ENCODE measurements at places on chromosomes 5 and 9.

DNA sequence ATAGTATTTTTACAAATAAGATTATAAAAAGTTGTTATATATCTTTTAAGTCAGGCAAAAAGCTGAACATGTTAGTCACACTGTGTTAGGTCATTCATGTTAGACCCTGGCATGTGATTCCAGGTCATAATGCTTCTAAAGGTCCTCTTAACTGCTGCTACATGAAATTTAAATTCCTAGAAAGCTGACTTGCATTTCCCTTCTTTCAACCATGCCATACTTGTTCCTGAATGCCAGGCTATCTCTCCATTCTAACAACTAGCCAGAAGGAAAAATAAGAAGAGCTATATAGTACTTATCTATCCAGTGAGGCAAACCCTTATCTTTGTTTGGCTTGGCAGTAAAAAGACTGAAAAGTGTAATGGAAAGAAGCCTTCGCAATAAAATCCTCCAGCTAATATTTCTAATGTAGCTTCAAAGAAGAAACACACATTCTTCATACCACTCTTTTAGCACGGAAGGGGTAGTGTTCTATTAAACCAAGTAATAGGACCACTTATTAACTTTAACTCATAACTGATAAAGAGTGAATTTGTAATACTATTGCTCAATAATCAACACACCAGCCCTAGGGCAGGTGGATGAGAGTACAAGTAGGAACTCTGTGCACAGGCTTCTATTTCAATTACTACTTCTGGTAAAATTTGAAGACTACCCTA lies 310.2 kb downstream of the PDE4D start:
- no peaks in the 10 kb centered on the region for H3K4me1 ChIP-seq
- H3K27me3 ChIP-seq, result no peaks in the 10 kb centered on the region
- no peak for DNase-seq

DNA sequence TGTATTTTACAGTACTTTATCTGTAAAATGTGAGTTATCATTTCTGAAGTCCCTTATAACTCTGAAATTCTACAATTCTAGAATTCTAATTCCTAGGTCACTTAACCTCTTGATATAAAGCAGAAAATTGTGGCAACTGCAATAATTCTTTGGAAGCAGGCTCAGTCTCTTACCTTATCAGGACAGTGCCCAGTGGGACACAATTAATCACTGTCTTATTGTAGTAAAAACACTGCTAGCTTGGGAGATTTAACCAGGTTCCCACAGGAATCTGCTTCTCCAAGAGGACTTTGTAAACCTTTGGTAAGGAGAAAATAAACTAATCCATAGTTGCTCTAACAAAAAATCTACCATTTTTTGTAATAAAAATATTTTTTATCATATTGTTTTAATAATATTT lies 18.3 kb upstream of the SPATA9 start:
- no peak overlapping the region for H3K27ac ChIP-seq
- DNase-seq, result no peak
- H3K36me3 ChIP-seq, result no peaks in the 10 kb centered on the region
- H3K27me3 ChIP-seq, result peaks cover 25% of the 10 kb centered on the region
- H3K4me3 ChIP-seq, result no peak overlapping the region

- peaks cover 4% of the 10 kb centered on the region for H3K36me3 ChIP-seq
- H3K27me3 ChIP-seq, result no peaks in the 10 kb centered on the region
- peaks cover 6% of the 10 kb centered on the region for H3K4me1 ChIP-seq
- DNase-seq, result no peak
Observed at GRCh38 chr5:156400231-156400986, 73.4 kb downstream of the SGCD start.

DNA sequence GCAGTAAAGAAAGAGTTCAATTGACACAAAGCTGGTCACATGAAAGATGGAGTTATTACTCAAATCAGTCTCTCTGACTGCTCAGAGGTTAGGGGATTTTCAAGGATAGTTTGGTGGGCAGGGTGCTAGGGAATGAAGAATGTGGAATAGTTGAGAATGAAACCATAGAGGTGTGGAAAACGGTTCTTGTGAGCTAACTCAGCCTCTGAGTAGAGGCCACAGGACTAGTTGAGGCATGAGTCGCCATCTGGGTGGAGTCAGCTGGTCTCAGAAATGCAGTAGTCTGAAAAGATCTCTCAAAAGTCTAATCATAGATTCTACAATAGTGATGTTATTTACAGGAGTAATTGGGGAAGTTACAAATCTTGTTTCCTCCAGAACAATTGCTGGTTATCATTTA lies 178.9 kb upstream of the SPEF2 start:
- H3K27me3 ChIP-seq, result peaks cover 27% of the 10 kb centered on the region
- no peak for DNase-seq
- no peaks in the 10 kb centered on the region for H3K36me3 ChIP-seq
- no peaks in the 10 kb centered on the region for H3K4me1 ChIP-seq

DNA sequence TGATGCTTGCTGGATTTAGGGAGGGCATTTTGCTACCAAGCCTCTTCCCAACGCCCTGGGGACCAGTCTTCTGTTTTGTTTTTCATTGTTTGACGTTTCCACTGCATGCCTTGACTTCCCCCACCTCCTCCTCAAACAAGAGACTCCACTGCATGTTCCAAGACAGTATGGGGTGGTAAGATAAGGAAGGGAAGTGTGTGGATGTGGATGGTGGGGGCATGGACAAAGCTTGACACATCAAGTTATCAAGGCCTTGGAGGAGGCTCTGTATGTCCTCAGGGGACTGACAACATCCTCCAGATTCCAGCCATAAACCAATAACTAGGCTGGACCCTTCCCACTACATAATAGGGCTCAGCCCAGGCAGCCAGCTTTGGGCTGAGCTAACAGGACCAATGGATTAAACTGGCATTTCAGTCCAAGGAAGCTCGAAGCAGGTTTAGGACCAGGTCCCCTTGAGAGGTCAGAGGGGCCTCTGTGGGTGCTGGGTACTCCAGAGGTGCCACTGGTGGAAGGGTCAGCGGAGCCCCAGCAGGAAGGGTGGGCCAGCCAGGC lies 23.0 kb downstream of the PCDHGC5 start:
- H3K27ac ChIP-seq, result peak overlapping the region; percentile 89
- DNase-seq, result no peak
- peaks cover 31% of the 10 kb centered on the region for H3K4me1 ChIP-seq
- H3K4me3 ChIP-seq, result peak overlapping the region; percentile 35

DNA sequence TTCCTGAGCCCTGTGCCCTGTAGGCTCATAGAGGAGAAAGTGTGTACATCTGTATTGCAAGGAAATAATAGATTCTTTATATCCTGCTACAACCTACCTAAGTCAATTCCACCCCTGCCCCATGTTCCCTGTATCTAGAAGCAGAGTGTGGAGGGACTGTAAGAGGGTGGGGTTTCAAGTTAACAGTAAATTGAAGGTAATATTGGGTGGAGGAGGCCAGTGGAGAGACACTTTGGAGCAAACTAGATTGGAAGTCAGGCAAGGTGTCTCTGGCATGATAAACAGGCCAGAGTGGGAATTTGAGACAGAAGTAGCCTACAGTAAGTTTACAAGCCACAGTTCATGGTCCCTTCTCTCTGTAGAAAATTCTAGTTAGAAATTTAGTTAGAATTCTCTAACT lies 2.3 kb upstream of the HEMGN start:
- H3K36me3 ChIP-seq, result no peaks in the 10 kb centered on the region
- no peak overlapping the region for H3K27ac ChIP-seq
- no peak overlapping the region for H3K4me3 ChIP-seq
- H3K4me1 ChIP-seq, result peaks cover 14% of the 10 kb centered on the region

- no peak for DNase-seq
- H3K27ac ChIP-seq, result no peak overlapping the region
- peaks cover 4% of the 10 kb centered on the region for H3K36me3 ChIP-seq
- H3K4me3 ChIP-seq, result no peak overlapping the region
- peaks cover 89% of the 10 kb centered on the region for H3K27me3 ChIP-seq
Observed at GRCh38 chr5:169301386-169301934, 521 bp upstream of the SLIT3 start.

- H3K27ac ChIP-seq, result no peak overlapping the region
- no peak for DNase-seq
- peaks cover 4% of the 10 kb centered on the region for H3K4me1 ChIP-seq
Observed at GRCh38 chr9:1008216-1008615, 31.8 kb downstream of the DMRT3 start.

GRCh38 chr5:40409601-40410000 lies 270.1 kb upstream of the PTGER4 start:
- no peaks in the 10 kb centered on the region for H3K27me3 ChIP-seq
- peak overlapping the region; percentile 99 for H3K27ac ChIP-seq
- H3K4me3 ChIP-seq, result peak overlapping the region; percentile 71
- DNase-seq, result peak; percentile 42
- peaks cover 29% of the 10 kb centered on the region for H3K36me3 ChIP-seq

DNA sequence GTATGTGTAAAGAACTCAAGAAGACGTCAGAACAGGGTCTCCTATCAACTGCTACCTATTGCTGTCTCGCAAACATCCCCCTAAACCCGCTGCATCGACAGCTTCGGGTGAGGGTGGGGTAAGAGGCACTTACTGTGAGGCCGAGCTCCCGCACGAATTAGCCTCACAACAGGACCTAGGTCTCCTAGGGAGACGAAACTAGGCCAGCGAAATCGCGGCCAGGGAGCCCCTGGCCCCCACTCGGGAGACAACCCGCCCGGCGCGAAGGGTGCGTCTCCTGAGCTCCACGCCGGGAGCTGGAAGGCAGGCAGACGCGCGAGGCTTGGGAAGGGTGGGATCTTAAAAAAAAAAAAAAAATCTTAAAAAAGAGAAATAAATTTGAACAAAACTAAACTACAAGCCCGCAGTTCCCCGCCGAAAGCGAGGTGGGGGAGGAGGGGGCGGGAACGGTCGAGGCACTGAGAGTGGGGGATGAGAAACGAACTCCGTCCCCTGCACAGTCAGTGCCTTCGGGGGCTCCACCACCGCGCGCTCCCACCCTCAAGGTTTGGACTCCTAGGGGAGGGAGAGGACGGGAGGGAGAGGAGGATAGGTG lies 33.0 kb upstream of the NFIB start:
- H3K27me3 ChIP-seq, result peaks cover 49% of the 10 kb centered on the region
- DNase-seq, result no peak
- H3K4me3 ChIP-seq, result no peak overlapping the region
- peaks cover 20% of the 10 kb centered on the region for H3K4me1 ChIP-seq

- peaks cover 17% of the 10 kb centered on the region for H3K36me3 ChIP-seq
- no peak overlapping the region for H3K4me3 ChIP-seq
- H3K27me3 ChIP-seq, result peaks cover 61% of the 10 kb centered on the region
- H3K4me1 ChIP-seq, result peaks cover 11% of the 10 kb centered on the region
Observed at GRCh38 chr5:93593476-93594131, 10.6 kb downstream of the NR2F1 start.

- peaks cover 17% of the 10 kb centered on the region for H3K4me1 ChIP-seq
- H3K4me3 ChIP-seq, result no peak overlapping the region
- H3K36me3 ChIP-seq, result no peaks in the 10 kb centered on the region
- DNase-seq, result no peak
Observed at GRCh38 chr9:88833946-88834345, 157.3 kb upstream of the S1PR3 start.

- H3K4me3 ChIP-seq, result no peak overlapping the region
- no peaks in the 10 kb centered on the region for H3K4me1 ChIP-seq
- no peak overlapping the region for H3K27ac ChIP-seq
- no peak for DNase-seq
- peaks cover 82% of the 10 kb centered on the region for H3K27me3 ChIP-seq
Observed at GRCh38 chr9:126647585-126648411, 34.1 kb downstream of the LMX1B start.

DNA sequence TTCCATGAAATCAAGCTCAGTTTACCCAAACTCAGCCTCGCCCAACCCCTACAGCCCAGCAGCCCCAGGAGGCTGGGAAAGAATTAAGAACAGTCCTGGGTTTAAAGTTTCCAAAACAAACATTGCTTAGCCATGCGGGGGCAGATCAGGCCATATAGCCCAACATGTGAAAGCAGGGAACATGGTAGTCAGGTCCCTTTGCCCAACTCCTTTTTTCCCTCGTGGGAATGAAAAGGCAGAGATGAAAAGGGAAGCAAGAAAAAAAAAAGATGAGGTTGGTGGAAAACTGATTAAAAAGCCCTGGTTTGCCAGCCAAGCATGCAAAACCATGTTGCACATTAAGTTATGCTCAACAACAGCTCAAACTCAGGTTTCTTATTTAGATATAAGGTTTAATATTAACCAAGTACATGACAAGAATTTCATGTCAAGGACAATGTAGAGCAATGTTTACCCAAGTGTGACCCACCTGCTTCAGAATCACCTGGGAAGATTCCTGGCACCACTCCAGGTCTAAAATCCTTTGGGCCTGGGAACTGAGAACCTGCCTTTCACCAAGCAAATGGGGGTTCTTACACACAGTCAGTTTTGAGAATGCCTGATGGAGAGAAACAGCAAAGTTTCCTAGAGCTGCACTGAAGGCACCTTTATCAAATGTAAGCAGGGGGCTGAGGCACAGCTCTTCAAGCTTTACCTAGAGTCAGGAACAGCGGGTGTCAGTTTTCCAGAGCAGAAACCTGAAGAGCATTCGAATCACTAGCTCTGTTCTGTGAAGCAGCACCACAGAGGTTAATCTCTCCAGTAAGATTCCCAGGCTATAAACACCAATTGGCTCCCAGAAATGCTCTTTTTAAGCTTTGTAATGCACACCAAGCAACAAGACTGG lies 1.7 kb downstream of the FREM1 start:
- H3K4me3 ChIP-seq, result no peak overlapping the region
- H3K27ac ChIP-seq, result no peak overlapping the region
- no peaks in the 10 kb centered on the region for H3K27me3 ChIP-seq
- H3K36me3 ChIP-seq, result no peaks in the 10 kb centered on the region
- no peaks in the 10 kb centered on the region for H3K4me1 ChIP-seq

GRCh38 chr5:128722551-128722950 lies 184.5 kb upstream of the FBN2 start:
- no peaks in the 10 kb centered on the region for H3K36me3 ChIP-seq
- no peaks in the 10 kb centered on the region for H3K4me1 ChIP-seq
- no peaks in the 10 kb centered on the region for H3K27me3 ChIP-seq

DNA sequence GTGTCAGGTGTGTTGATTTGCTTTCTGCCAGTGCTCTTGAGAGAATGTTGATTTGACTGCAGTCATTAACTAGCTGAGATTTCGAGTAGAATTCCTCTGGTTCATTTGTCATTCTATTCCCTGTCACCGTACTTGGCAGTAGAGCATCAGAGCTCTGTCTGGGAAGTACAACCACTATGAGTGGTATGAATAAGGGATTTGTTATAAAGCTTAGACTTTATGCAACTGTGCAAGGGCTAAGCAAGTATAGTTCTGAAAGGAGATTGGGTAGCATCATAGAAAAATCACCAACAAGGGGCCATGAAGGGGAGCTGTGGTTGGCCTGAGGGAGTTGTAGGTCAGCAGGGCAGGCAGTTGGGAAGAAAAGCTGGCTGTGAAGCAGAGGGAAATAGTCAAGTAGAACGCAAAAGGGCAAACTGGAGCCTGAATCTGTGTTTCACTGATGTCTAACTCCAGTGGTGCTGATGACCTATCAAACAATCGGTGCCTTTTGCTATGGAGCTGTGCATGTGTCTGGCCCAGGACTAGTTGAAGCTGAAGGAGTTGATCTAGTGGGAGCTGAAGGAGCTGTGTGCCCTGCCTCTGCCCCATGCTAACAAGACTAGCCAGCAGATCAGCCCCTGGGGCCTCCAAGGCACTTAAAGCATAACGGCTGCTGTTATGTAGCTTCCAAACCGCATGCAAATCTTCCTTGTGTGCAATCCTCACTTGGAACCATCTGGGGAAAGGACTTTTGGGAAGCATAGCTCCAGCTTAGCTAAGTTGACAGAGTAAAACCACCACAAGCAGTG lies 110.0 kb downstream of the SLC28A3 start:
- DNase-seq, result no peak
- H3K36me3 ChIP-seq, result no peaks in the 10 kb centered on the region
- H3K27ac ChIP-seq, result no peak overlapping the region
- peaks cover 21% of the 10 kb centered on the region for H3K27me3 ChIP-seq

Data from effector memory CD8-positive, alpha-beta T cell (primary cell).